ENCODE measurements at places on chromosomes 4 and X.

- DNase-seq: peak; percentile 22
Observed at GRCh38 chrX:103211012-103211715, 3.7 kb upstream of the BEX4 start.

DNA sequence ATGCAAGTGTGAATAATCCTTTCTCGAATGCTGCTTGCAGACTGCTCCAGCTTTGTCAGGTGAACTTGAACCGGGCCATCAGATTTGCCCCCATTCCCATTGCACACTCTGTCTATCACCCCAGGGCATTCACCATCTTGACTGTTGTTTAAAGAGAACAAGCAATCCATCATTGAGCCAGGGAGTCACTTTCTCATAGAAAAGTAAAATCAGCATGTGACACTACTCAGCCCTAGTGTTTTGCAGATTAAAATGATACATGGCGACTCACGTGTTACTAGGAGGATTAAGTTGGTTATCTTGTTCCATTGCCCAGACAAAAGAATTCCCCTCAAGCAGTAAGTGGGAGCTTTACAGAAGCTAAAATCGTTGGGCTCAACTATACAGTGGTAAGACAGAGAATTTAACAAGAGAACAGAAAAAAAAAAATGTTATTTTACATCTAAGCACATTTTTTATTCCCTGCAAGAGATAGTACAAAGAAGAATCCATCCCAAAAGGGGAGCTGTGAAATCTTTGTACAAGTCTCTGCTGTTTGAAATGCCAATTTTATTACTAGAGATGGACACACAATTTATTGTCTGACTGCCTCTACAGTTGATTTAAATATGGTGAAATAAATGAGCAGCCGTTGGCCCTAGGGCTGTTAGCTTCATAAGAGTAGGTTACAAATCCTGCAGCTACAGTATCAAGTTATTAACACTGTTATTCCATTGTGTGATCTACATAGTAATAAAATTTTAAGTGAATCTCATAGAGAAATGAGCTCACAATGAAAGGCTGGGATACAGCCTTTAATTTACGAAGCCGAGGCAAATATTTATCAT lies 67.5 kb downstream of the NEUROG2 start:
- no peak for DNase-seq

DNA sequence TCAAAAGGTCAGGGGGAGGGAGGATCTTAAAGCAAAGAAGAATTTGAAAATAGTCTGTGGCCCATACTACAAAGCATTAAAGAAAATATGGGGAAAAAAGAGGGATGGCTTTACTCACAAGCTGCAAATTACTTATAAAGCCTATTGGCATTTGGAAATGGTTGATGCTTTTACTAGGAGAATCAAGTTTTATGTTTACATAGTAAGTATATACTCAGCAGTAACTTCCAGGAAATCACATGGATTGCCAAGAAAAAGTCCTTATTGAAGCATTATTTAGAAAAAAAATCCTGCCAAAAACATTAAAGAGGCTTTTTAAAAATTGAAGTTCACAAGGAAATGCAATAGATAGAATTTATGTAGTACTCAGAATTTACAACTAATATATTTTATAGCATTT lies 8.4 kb upstream of the SH3RF1 start:
- DNase-seq: no peak

DNA sequence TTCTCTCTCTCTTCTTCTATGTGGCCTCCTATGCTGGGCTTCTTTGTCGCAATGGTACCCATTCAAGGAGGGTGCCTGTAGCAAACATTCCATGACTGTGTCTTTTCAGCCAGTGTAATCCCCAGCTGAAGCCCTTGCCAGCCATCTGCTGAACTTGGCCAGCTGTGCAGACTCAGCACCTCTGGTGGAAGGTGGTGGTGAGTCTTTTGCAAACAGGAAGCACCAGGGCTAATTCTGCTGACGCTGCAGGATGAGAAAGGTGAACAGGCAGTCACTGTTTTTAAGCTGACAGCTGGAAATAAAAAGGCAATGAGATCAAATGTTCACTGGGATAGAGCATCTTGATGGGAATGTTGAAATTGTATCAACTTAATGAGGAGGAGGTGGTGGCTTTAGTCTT lies 298.7 kb upstream of the CLNK start:
- no peak for DNase-seq

- no peak for DNase-seq
Observed at GRCh38 chr4:181685461-181685860, 557.7 kb upstream of the TENM3 start.

DNA sequence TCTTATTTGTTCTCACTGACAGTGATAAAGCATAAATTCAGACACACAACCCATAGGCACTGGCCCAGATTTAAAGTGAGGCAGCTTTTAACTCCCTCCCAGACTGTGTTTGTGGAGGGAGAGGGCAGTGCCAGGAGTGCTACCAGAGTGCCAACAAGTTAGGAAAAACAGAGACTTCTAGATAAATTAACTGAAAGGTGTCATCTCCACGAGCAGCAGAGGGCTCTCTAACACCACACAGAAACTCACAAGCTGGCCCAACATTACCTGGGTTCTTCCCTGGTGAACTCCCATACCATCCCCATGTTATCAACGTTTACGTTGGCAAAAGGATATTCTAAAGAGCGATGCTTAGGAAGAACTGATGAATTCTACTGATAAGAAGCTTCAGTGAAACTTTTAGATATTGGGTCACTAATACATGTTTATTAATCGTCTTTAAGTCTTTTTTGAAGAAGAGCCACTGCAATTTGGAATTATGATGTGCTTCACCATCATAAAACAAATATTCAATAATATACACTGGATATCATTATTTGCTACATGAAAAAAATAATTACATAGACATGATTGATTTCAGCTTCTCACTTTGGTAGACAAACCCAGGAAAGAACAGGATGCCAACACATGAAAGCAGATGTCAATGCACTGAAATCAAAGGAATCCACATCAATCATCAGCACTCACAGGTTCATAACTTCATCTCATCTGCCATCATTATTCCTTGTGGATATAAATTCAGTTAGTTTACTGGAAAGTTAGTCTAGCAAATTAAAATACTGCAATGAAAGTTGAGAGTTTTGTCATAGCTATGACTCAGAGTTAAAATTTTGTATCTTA lies 121.2 kb upstream of the NAP1L5 start:
- peak; percentile 55 for DNase-seq

- no peak for DNase-seq
Observed at GRCh38 chr4:99803566-99804101, 13.0 kb upstream of the DAPP1 start.

DNA sequence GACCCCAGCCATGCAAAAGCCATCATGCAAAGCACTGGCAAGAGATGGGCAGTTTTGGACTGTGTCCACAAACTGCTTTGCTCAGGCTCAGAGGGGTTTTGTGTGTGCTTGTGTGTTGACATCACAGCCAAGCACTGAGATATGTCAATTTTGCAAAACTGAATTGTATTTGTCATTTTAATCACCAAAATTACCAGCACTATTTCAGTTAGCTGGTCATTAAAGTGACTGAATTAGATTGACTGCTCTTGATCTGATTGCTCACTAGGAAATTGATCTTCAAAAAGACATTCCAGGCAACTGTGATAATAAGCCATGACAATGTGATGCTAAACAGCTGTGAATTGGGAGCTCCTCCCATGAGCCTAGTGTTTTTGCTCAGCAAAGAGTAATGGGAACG lies 337.3 kb upstream of the GNPDA2 start:
- no peak for DNase-seq

GRCh38 chrX:41759817-41760216 lies 35.8 kb downstream of the GPR82 start:
- no peak for DNase-seq

All from WTC11 (cell line).